ENCODE measurements at places on chromosomes 4 and X.
A peak's percentile ranks its signal among the peaks of the same experiment; 100 is the strongest.

DNA sequence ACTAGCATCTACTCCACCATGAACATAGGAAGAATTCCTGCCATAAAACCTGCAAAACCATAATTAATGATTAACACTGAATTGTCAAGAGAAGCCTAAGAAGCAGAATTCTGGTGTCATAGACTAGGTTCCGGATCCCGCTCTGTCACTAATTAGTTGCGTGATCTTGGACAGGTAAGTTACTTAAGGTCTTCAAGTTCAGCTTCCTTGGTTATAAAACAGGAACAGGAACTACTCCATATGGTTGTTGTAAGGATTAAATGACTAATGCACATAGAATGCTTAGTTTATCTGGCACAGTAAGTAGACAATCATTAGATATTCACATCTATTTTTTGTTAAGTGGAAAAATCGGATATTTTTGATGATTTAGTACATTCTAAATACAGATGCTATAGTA is 14.3 kb downstream of the G3BP2 start:
- DNase-seq, result no peak

DNA sequence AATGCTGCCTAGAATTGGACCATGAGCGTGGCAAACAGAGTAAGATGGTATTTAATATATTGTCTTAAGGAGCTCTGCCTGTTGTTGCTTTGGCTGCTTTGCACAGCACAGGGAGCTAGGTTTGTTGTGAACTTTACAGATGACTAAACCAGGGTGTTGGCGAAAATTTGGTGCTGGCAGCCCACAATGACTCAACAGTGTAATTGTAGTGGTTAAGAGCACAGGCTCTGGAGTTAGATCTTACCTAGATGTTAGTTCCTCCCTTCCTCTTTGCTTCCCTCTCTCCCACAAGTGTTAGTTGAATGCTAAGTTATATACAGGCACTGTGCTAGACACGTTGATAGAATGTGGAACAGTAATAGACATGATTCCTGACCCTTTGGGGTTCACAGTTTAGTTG is 128.9 kb upstream of the TRPC5 start:
- DNase-seq, result no peak

- DNase-seq, result no peak
Measured at GRCh38 chr4:40843696-40844095, 93.9 kb downstream of the NSUN7 start.

DNA sequence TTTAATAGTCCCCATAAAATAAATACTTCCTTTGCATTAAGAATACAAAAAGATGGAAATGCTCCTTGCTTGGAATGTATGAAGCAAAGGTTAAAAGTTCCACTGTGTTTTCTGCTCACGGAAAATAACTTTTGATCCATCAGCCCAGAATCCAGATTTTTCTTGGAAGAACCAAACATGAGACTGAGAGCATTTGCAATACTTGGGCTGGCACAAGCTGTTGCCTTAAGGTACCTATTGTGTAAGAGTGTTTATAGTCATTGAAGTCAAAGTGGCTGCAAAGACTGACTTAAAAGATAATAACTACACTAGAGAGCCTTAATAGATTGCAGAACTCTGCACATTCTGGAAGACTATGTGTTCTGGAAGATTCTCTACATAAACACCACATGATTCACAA is 281.4 kb downstream of the RAB28 start:
- DNase-seq, result no peak

DNA sequence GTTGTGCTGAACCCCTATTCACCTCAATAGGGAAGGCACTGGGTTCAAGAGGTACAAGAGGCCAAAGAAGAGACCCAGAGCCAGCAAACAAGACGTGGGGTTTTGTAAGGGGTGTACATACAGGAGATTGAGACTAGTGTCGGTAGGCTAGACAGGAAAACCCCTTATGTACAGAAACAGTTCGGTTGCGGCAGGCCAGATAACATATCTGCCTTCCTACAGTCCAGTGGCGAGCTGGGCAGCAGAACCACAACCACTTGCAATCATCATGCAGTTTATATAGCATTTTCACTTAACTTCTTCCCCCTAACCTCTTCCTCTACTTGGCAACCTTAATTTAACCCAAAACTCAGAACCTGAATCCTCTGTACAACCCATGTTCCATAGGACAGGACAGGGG is 422.2 kb downstream of the PDHA2 start:
- DNase-seq, result no peak

GRCh38 chrX:13374364-13374763 is 54.5 kb upstream of the ATXN3L start:
- no peak for DNase-seq

GRCh38 chr4:158940271-158940670 is 162.6 kb upstream of the RAPGEF2 start:
- DNase-seq, result no peak

DNA sequence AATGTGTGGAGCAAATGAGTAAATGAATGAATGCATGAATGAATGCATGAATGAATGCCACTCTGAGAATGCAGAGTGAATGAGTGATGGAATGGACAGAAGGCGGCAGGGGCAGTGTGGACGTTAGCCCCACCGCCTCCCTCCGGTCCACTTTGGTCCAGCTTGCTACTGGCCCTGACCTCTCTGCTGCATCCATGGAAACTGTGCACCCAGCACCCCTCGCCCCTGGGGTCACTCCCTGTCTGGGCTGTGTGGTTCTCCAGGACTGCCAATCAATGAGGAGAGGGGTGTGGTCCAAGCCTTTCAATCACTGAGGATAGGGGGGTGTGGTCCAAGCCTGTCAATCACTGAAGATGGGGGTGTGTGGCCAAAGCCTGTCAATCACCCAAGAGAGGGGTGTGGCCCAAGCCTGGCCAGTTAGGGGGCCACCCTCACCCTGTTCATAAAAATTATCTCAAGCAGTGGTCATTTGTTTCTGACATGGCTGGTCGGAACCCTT is 39.2 kb upstream of the ASMTL start:
- no peak for DNase-seq

DNA sequence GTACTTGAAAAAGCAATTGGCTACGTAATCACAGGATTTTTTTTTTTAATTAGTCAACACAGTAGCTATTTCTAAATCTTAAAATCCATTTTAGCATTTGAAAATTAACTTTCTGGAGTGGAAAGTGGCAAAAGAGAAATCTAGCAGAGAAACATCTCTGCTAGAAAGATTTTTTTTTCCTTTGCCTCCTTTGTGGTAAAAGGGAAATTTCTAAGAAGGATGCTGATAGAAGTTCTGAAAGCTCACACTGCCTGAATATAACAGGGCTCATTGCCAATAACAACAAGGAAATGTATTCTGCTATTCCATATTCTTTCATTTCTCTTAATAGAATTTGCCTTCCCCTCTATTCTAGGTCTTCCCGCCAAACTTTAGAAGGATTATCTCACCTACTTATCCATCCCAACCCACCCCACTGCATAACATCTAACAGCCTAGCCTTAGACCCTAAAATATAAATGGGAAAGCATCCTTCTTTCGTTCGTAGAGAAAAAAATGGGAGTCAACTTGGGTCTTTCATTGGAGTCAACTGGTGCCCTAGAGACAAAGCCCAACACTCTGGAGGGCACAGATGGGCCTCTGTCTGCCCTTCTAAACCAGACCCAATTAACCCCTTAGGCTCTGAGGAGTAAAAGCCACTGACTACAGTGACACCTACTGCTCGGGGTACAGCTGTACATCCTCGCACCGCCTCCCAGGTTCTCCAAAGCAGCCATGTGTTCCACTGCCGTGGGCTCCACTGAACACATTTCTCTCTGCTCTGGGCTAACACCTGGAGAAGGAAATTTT is 103.9 kb downstream of the MAML3 start:
- peak; percentile 64 for DNase-seq

DNA sequence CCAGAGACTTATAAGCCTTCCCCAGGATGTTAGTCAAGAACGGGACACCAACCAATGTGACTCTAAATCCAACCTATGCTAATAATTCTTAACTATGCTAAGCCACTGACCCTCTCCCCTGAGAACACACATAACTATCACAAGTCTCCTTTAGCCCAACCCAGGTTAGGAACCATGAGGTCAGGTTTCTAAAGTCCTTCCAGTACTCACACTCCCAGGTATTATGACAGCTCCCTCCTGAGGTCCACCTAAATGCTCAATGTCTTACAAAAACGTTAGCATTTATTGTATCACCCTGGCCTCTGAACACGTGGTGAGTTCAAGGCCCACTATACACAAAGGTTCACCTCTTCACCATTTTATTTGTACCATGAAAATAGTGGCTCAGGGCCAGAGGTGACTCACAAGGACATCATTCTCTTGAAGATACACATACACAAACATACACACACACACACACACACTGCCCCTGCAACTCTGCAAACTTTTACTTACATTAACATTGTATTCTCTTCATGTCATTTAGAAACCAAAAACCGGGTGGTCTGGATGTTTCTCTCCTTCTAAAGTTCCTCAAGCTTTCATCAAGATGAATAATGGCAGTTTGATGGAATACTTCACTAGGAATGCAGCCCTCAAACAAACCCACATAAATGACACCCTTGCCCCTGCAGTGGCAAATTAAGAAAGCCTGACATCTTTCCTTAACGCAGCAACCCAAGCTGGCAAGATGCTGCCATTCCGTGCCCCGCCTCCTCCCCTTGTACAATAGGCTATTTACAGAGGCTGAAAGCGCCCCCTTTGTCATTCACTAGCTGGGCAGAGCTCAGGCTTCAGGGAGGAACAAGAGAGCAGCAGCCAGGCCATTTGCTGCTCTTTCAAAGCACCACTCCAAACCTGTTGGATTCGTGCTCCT is 17.7 kb downstream of the ACSL1 start:
- peak; percentile 16 for DNase-seq

DNA sequence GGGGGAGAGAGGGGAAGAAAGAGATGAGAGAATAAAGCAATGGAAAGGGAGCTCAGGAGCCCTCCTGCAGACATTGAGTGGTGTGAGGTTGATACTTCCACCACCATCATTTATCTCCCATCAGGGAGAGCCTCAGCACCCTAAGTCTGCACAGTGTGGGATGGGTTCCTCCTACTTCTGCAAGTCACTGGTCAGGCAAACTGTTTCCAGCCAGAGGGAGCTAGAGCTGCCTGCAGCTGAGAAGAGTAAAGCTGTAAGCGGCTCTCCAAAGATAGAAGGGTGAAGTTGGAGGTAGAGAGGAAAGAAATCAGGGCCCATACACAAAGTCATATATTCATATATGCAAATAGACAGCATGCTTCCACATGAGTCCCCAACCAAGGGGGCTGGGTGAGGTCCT is 21.9 kb upstream of the ZNF81 start:
- no peak for DNase-seq

DNA sequence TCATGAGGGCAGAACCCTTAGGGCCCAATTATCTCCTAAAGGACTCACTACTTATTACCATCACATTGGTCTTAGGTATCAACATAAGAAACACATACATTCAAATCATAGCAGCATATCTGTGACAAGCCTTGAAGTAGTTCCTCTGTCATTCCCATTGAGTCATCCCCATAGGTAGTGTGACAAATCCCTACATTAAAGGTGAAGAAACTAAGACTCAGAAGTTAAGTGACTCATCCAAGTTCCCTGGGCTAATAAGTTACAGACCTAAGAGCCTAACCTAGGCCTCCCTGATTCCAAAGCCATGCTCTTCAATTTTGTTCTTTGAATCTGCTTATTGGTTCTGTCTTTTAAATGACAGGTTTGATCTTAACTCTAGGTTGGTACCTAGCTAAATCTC is 58.2 kb downstream of the CD38 start:
- DNase-seq, result no peak

GRCh38 chrX:47361538-47362511 is 8.6 kb upstream of the ZNF157 start:
- DNase-seq, result peak; percentile 91

- DNase-seq, result no peak
Measured at GRCh38 chr4:101230801-101231426, 116.4 kb downstream of the PPP3CA start.

- DNase-seq, result no peak
Measured at GRCh38 chrX:153494541-153495361, at the start of gene BGN. Gene BGN, plus strand, starts transcription at chrX:153494980. Its CDS starts 9,652 bp downstream, at chrX:153504632.

- no peak for DNase-seq
Measured at GRCh38 chr4:73853246-73853704, at the start of gene PF4V1. Gene PF4V1, plus strand, starts transcription at chr4:73853296. Its CDS starts 67 bp downstream, at chr4:73853363.

DNA sequence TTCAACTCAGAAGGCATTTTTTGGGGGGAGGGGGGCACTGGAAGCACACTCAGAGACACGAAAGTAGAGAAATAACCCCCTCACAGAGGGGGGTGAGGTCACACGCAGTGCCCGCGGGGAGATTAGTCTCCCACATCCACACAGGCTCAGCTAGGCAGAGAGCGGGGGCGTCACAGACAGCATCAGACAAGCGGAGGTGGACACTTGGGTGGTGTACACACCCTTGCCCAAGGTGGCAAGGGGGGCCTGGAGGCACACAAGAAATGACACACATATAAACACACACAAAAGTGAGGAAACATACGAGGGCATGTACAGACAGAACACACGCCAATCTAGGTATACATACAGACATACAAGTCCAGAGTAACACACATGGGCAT is 637 bp upstream of the SYN1 start:
- no peak for DNase-seq

GRCh38 chr4:120773641-120774040 is 148.9 kb downstream of the PRDM5 start:
- DNase-seq, result no peak

DNA sequence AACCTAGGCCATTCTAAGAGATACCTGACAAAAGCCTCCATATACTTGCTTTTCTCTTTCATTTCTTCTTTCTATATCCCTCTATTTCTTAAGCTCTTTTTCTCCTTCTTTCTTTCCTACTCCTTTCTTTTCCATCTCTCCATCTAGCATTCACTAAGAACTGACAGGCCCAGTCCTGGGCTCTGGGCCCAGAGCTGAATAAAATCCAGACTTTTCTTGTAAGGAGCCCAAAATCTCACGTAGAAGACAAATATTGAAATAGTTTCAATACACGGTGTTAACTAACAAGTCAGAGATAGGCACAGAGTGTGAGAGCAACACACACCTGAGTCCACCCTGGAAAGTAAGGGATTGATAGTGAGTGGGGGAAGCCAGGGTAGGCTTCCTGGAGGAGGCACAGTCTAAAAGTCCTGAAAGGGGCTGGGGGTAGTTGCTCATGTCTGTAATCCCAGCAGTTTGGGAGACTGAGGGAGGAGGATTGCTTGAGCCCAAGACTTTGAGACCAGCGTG is 73.2 kb upstream of the EFNB1 start:
- no peak for DNase-seq

DNA sequence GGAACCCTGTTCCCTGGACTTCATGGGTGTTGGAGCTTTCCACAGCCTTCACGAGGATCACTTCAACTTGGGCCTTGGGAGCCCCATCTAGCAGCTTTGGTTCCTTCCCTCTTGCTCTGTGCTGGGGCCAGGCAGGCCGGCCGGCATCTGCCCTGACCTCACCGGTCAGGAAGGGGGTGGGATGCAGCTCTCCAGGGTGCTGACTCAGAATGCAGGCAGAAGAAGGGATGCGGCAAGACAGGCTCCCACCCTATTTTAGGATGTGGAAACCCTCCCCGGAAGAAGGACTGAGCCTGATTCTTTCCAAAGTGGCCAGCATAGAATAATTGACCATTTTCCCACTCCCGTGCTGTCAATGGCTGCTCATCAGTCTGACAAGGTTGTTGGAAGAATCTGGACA is 47.1 kb downstream of the FHDC1 start:
- DNase-seq, result no peak

GRCh38 chr4:122703868-122704267 is 28.6 kb upstream of the BBS12 start:
- DNase-seq, result no peak

Data from NCI-H1105 treated with DMSO at 0.1 percent for 48 hours (cell line).